ENCODE measurements at places on chromosomes 1 and 21. TPM values are rescaled to one million over a fixed set of nuclear protein-coding genes. Genes with fewer than 3 reads are reported as not detected.

GRCh38 chr1:228015276-228016180 lies 8.7 kb downstream of the WNT3A start:
- peak; percentile 11 for DNase-seq

DNA sequence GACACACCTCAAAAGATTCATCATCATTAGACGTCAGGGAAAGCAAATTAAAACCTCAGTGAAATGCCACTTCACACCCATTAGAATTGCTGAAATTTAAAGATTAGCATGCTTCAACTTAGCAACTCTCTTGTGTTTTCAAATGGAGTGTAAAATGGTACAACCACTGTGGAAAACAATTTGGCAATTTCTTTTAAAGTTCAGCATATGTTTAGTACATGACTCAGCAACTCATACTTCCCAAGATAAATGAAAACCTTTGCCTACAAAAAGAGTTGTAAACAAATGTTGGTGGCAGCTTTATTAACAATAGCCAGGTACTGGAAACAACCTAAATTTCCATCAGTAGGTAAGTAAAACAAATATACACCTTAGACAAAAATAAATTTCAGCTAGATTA lies 42.7 kb downstream of the ST3GAL3 start:
- DNase-seq, result no peak

- peak; percentile 89 for DNase-seq
Observed at GRCh38 chr1:16082283-16083038, 9.0 kb upstream of the FAM131C start.

The SPTA1 gene
- total RNA-seq, result 45.9 TPM

DNA sequence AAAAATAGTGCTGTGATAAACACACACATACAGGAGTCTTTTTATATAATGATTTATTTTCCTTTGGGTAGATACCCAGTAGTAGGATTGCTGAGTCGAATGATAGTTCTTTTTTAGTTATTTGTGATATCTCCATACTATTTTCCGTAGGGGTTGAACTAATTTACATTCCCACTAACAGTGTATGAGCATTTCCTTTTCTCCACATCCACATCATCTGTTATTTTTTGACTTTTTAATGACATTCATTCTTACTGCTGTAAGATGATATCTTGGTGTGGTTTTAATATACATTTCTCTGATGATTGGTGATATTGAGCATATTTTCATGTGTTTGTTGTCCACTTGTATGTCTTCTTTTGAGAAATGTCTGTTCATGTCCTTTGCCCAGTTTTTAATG lies 78.3 kb downstream of the NIBAN1 start:
- no peak for DNase-seq

The SPATA17 gene
- not detected for total RNA-seq

GRCh38 chr1:188062456-188062855 lies 1233.7 kb downstream of the PLA2G4A start:
- no peak for DNase-seq

The FAM78B gene
- total RNA-seq, result 0.36 TPM

DNA sequence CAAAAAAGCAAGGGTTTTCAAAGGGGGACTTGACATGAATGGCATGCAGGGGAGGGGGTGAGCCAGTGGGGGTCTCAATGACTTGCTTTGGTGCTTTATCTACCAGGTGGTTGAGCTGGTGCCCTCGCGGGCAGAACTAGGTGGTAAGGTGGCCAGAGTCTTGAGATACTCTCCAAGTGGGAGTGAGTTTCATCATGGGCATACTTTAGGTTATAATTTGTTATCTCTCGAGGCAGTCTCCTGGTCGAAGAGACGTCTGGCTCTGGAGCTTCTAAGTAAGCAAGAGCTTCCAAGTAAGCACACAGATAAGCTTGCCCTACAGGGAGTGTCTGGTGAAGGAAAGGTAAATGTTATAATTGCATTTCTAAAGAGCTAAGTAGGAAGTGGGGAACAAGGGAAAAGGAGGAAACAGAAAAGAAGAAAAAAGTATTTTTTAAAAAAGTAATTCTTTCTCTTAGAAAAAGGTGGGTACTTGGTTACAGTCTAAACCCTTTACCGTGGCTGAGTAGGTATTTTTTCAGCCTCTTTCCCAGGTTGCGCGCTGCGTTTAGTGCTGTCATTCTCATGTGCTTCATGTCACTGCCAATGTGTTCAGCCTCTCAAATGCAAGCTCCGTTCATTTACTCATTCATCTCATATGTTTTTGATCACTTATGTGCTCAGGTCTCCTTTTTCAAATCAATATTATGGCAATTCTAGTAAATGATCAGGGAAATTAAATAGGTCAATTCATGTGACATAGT lies 31.6 kb upstream of the DNAJC6 start:
- peak; percentile 88 for DNase-seq

The PRAMEF9 gene
- not detected for total RNA-seq

DNA sequence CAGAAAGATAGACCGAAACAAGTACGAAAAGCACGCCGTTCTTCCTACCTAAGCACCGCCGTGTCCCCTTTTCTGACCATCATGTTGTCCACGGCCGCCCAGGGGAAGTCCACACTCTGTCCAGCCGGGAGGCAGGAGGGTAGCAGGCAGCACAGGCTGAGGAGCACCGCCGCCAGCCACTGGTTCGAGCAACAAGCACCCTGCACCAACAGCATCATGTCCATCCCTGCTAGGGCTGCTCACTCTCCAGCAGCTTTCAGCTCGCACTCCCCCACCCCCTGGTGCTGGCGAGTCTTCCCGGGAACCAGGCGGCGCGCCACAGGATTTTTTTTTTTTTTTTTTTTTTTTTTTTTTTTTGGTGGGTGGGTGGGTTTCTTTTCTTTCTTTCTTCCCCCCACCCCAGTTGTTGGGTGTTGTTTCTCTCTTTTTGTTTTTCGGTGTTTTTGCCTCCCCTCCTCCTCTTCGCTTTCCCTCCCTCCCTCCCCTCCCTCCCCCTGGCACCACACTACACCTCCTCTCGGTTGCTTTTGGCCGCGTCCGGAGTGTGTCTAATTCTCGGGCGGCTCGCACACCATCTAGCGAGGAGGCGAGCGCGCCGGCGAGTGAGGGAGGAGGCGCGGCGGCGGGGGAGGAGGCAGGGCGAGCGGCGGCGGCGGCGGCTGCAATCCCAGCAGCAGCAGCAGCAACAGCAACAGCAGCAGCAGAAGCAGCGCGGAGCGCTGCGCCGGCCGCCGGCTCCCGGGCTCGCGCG lies at the start of gene NEGR1:
TSS of gene NEGR1 (minus strand) at position 269 of the 751 bp plus-strand sequence.
- DNase-seq, result no peak

The PADI1 gene
- not detected for total RNA-seq

The NBPF6 gene
- 6.1 TPM for total RNA-seq

DNA sequence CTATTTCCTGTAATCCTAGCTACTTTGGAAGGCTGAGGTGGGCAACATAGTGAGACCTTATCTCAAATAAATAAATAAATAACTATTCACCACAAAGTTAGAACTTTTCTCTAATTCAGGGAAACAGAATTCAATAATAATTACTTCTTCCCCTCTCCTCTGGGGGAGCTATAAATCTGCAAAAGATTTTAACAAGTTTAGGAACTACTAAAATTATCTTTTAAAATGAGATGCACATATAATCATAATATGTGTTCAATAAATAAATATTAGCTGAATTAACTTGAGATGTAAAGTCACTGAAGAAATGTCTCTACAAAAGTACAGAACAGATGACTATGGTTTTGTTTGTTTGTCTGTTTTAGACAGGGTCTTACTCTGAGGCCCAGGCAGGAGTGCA lies 14.1 kb downstream of the WDR47 start:
- DNase-seq, result no peak

DNA sequence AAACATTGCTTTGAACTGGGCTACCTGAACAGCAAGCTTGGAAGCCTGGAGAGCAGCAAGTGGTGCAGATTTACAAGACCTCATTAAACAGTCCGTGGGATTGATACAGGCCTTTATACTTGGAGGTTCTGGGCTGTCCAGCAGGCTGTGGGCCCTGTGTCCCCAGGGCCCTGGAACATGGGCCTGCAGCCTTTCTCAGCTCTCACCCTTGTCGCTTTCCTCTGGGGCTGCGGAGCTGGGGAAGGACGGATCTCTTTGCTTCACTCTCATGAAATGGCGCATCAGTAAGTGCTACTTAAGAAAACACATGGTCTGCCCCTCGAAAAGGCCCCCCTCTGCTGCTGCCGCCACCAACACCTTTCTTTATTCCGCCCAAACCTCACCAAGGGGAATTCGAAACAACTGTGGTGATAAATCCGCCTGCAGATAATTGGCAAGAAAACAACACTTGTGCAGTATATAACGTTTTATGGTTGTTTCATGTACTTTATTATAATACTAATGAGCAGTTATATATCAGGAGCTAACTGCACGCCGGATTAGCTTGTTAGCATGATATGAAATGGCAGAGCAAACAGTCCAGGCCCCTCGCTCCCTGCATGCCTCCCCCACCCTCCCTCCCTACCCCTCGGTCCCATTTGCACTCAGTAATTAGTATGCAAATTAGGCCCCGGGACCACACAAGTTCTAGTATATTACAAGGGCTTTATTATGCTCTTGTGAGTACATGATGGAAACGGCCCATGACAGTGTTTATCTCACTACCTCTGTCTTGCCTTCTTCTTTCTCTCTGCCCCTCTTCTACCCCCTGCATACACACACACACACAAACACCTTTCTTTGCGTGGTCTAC lies 131.5 kb downstream of the RNF220 start:
- no peak for DNase-seq

- DNase-seq, result no peak
Observed at GRCh38 chr1:60228041-60228491, 154.5 kb upstream of the C1orf87 start.

DNA sequence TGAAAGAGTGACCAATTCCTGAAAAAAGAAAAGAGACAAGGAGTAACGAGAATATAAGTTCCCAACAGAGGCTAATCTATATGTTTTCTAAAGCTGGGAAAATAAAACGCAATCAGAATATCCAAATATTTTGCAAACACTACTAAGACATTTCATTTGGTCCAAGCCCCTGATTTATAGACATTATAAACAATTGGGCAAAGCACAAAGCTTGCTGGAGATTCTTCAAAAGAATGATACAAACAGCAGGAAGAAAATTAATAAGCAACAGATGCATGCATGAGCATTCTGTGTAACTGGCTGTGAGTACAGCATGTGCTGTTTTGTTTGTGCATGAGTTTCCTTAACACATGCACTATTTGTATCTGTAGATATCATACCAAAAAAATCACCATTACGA lies 552.9 kb downstream of the LTN1 start:
- DNase-seq, result no peak

- DNase-seq, result peak; percentile 42
Observed at GRCh38 chr21:8992731-8993174, 1528.6 kb upstream of the TPTE start.

- no peak for DNase-seq
Observed at GRCh38 chr1:150535511-150536287, 13.5 kb upstream of the ADAMTSL4 start.

GRCh38 chr1:33221385-33221758 lies 34.9 kb upstream of the ZNF362 start:
- DNase-seq, result no peak

The VHLL gene
- not detected for total RNA-seq

The NLRP3 gene
- total RNA-seq, result not detected

DNA sequence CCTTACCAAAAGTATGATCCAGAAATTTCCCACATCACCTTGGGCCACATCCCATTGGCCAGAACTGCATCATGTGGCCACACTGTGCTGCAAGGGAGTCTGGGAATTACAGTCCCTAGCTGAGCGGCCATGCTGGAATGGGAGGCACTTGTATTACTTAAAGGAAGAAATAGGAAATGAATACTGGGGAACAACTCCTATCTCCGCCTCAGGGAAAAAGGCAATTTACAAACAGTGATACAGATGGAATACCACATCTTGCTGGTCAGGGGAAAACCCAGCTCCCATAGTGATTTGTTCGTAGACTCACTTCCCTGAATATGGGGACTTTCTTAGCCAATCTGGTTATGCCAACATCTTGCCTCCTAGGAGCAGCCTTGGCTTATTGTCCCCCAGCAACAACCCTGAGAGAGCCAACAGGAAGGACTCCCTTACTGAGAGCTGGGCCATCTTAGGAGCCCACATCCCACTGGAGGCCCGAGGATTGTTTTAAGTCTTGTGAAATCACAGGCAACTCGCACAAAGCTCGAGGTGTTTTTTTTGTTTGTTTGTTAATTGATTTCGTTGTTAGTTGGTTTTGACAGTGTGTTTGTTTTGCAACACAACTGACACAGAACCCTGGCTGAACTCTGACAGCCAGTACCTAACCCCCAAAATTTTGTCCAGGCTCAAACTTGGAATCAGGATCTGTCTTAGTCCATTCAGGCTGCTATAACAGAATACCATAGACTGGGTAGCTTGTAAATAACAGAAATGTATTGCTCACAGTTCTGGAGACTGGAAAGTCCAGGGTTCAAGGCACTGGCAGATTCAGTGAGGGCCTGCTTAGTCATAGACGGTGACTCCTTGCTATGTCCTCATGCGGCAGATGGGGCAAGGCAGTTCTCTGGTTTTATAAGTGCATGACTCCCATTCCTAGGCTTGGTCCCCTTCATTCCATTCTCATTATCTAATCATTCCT lies 14.9 kb downstream of the CDA start:
- no peak for DNase-seq

The CNR2 gene
- not detected for total RNA-seq

DNA sequence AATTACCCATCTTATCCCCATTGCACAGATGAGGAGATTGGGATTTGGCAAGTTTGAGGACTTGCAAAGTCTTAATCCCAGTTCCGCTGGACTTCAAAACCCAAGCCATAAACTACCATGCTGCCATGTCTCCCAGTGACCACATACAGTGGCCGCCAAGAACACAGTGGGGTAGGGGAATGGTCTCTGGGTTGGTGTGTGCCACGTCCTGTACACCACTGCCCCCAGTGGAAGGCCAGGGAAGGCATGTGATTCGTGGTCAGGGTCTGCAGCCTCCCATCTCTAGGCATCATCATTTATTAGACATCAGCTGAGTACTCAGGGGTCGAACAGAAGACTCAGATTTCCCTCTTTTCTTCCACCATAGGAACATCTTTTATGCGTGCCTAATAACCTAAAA lies 76.0 kb downstream of the MAN1C1 start:
- DNase-seq, result peak; percentile 70

DNA sequence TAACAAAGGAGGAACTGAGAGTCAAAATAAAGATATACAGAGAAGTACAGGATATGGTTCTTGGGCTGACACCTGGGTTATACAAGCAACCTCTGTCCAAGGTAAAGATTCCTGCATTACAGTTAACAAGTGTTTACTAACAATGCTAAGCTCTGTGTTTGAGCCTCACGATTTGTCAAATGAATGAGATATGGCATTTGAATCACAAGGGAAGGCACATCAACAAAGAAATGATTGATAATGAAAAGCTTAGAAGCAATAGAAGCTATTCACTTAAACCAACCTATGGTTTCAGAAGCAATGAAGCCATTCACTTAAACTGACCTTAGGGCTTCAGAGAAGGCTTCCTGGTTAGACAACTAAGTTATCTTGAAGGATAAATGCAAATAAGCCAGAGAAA lies 199.5 kb downstream of the AGBL4 start:
- DNase-seq, result no peak

The ESPN gene
- total RNA-seq, result 1.2 TPM

GRCh38 chr1:39981945-39982344 lies 27.0 kb downstream of the MFSD2A start:
- DNase-seq, result peak; percentile 36

The KCNK2 gene
- 0.42 TPM for total RNA-seq

DNA sequence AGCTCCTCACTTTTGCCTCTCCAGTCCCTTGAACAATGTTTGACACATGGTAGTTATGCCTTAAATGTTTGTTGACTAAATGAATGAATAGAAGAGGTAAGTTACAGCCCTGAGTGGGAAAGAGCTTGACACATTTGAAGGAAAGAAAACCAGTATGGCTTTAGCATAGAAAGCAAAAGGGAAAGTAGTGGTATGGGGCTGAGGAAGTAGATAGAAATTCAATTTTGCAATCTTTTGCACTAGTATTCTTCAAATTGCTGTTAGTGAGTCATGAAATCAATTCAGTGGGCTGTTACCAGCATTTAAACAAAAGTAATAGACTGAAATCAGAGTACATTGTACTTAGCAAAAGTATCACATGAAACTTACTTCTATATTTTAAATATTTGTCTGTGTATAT lies 21.1 kb downstream of the PLA2G4A start:
- no peak for DNase-seq

Data from K562 (cell line).